Suppressor macrophage treated with lipopolysaccharide for 4 hours (primary cell): ENCODE measurements at places on chromosomes 5 and 9.

GRCh38 chr5:42680046-42680445 lies 76.6 kb upstream of the CCDC152 start:
- no peak for DNase-seq

DNA sequence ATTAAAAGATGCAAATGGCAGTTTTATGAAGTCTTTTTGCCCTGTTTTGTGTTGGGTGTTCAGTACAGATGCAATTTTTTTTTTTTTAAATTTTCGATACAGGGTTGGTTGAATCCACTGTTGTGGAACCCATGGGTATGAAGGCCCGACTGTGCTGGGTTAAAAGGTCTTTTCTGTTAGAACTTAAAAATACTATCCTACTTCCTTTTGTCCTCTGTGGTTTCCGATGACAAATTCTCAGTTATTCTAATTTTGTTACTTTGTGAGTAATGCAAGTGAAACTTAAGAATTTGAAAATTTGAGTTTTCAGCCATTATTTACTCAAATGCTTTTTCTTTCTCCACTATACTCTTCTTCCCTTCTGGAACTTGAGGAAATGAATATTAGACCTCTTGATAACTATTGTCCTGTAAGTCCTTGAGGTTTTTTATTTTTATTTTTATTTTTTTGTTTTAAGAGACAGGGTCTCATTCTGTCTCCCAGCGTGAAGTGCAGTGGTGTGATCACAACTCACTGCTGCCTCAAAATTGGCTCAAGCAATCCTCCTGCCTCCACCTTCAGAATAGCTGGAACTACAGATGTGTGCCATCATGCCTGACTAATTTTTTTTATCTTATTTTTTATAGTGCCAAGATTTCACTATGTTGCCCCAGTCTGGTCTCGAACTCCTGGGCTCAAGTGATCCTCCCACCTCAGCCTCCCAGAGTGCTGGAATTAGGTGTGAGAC lies 67.5 kb downstream of the ZCCHC7 start:
- DNase-seq: peak; percentile 70

GRCh38 chr5:148937830-148938521 lies 111.6 kb downstream of the ADRB2 start:
- no peak for DNase-seq

GRCh38 chr5:92674321-92674720 lies 906.7 kb downstream of the NR2F1-AS1 start:
- DNase-seq: no peak

DNA sequence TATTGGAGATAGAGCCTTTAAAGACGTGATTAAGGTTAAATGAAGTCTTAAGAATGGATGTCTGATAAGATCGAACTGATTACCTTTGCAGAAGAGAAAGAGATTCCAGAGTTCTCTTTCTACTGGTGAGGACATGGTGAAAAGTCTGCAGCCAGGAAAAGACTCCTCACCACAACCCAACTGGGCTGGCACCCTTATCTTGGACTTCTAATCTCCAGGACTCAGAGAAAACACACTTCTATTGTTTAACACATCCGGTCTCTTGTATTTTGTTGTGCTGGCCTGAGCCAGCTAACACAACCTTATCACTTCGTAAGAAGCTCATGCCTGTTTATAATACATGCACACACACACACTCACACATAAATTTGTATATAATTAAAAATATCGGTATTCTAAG lies 489.1 kb downstream of the PRDM9 start:
- DNase-seq: no peak

GRCh38 chr9:126833710-126834345 lies 26.6 kb upstream of the ZBTB34 start:
- DNase-seq: no peak

DNA sequence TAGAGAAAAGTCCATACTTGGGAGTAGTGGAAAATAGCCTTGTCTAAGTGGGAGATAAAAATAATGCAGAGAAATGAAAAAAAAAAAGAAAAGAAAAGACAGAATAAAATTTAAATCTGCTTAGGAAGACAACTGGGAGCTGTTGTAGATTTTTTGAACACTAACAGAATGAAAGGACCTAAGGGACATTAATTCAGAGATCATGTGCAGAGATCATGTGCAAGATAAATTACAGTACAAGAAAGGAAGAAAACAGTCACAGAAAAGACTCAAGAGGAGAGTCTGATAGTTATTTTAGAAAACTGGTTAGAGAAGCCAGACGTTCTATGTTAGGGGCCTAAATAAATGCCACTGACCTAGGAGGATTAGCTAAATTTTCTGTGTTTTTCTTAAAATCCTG lies 1226.8 kb upstream of the NUDT12 start:
- no peak for DNase-seq

DNA sequence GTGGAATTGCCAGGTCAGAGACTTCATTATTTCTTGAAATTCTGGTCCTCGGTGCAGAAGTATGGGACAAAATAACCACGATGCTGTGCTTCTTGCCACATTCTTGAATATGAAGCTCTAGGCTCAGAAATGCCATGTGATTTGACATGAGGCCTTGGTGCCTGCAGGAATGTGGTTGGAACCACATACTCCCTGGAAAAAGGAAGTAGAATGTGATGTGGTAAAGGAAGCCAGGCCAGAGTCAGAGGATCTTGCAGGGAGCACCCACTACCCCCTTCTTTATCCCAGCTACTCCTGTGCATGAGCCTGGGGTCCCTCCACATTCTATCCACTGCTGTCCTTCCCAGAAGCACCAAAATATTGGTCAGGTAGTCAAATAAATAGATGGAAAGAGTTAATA lies 80.9 kb downstream of the FOXD1 start:
- no peak for DNase-seq

- no peak for DNase-seq
Measured at GRCh38 chr5:172944741-172945140, 14.5 kb upstream of the RPL26L1 start.

GRCh38 chr9:134678666-134679443 lies 37.3 kb downstream of the COL5A1 start:
- no peak for DNase-seq

DNA sequence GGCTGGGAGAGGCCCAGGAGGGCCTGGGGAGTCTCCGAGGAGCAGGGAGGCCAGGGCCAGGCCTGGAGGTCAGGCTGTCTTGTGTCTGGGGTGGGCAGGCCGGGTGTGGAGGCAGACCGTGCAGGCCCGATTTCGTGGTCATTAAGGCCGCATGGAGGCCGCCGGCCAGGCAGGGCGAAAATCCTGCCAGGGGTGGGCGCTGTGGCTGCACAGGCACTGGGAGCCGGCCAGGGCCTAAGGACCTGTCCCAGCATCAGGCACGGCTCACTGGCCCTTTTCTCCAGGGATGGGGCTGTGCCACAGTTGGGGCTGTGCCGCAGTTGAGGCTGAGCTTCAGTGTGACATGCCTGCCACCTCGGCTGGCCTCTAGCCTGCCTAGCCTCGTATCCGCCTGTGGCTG lies 35.9 kb downstream of the ASS1 start:
- no peak for DNase-seq

GRCh38 chr5:145479857-145480256 lies 355.3 kb downstream of the PRELID2 start:
- DNase-seq: no peak

- peak; percentile 58 for DNase-seq
Measured at GRCh38 chr9:4366591-4367330, 66.9 kb upstream of the GLIS3 start.
